ENCODE measurements at places on chromosomes 5 and 9.
A peak's percentile ranks its signal among the peaks of the same experiment; 100 is the strongest.

DNA sequence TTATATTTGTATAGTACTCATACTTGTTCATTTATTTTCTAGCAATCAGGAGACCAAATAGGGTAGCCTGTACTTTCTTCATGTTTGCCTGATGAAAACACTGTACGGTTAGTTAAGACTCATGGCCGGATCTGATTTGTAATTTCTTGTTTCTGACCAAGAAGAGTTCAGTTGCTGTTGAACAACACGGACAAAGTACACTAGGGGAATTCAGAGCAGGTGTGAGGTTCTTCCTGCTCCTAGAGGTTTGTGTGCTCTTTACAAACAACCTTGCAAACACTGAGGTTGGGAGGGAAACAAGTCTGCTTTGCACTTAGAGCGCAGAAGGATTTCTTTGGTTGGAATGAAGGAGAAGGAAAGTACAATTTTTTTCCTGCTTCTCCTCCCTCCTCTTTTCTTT is 69.7 kb downstream of the TRIO start:
- DNase-seq = no peak

DNA sequence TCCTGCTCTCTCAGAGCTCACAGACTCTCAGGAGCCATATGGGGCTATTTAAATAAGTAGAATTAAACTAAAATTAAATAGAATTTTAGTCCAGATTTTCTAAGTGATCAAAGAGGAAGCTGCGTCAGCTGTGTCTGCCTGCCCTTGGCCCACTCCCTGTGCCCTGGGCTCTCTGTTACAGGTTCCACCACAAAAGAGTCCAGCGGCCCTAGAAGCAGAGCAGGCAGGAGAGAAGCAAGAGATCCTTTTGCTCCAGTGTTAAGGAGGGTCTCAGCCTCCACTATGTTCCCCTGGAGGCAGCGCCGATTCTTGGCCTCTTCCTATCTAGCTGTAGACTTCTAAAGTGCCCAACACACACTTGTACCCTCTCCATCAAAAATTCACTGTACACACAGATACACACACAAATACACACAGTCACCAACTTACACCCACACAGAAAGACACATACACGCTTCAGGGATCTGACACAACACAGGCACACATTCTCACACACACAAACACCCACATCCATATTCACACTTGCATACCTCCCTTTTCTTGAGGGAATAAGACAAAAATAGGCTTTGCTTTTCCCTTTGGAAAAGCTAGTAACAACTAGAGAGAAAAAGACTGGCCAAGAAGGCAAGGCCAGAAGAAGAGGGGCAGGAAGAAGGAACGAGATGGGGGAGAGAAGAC is 5.5 kb upstream of the TNIP1 start:
- no peak for DNase-seq

- DNase-seq = no peak
Observed at GRCh38 chr5:93336330-93337110, 244.5 kb downstream of the NR2F1-AS1 start.

DNA sequence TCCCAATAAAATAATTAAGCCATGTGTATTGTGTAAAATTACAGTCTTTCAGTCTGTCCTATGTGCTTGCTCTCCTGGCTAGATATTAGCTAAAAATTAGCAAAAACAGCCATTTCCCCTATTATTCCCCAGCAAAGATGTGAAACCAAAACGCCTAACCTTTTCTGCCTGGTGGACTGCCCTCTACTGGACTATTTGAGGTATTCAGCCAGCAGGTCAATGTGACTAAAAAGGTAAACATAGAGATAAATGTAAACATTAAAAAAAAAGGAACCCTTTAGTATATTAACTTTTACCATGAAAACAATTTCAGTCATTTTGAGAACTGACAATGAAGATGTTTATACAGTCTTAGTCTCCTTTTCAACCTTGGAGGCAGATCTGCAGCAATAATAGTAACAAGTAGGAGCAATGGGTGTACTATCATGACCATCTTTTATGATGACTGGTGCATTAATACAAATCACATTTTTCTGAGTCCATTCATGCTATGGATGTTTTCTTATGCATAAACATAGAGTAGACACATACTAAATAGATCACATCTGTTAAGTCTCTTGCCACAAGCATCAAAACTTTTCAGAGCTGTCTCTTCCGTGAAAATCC is 10.1 kb downstream of the ATG12 start:
- no peak for DNase-seq

- DNase-seq = no peak
Observed at GRCh38 chr5:41408676-41409443, 101.5 kb downstream of the PLCXD3 start.

- no peak for DNase-seq
Observed at GRCh38 chr9:91549177-91549576, 125.5 kb upstream of the NFIL3 start.

DNA sequence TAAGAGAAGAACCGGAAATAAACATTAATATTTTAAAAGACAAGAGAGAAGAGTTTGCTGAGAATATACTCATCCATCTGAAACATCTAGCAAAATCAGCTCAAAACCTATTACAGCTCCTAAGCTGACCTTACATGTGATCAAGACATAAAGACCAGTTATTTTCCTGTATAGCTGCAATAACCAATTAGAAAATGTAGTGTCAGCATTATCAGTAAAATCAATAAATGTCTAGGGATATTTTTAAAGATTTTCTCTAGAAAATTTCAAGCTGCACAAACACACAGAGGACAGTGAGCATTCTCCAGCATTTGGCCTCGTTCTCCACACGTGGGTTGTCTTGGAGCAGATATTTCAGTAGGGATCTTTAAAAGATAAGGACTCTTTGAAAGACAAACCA is 127.6 kb upstream of the CACNA1B start:
- no peak for DNase-seq

GRCh38 chr5:117504305-117504704 is 929.7 kb upstream of the SEMA6A start:
- DNase-seq = no peak

GRCh38 chr9:112168197-112168596 is 6.9 kb downstream of the SUSD1 start:
- DNase-seq = peak; percentile 27

- DNase-seq = no peak
Observed at GRCh38 chr5:73282383-73282782, 109.4 kb downstream of the TMEM174 start.

- DNase-seq = no peak
Observed at GRCh38 chr5:34991486-34992238, 56.1 kb downstream of the AGXT2 start.

DNA sequence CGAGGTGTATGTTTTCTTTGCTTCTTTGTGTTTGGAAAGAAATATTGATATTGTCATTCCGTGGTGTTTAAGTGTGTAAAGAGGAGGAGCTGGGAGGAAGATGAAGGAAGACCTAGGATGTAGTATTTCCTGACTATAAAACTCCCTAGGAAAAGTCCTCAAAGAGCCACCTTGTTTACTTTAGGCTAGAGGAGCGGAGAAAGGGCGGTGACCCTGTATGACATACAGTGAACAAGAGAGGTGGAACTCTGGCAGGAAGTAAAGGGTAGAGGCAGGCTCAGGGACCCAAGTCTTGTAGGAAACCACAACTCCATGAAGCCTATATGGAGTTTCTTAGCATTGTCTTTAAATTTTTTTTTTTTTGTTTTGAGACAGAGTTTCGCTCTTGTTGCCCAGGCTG is 303.9 kb downstream of the DOCK8 start:
- DNase-seq = no peak

GRCh38 chr5:41071975-41072374 is 833 bp upstream of the MROH2B start:
- DNase-seq = no peak

GRCh38 chr5:50727149-50727496 is 60.7 kb downstream of the PARP8 start:
- no peak for DNase-seq

GRCh38 chr9:69317894-69318293 is 7.1 kb upstream of the ENTREP1 start:
- no peak for DNase-seq

DNA sequence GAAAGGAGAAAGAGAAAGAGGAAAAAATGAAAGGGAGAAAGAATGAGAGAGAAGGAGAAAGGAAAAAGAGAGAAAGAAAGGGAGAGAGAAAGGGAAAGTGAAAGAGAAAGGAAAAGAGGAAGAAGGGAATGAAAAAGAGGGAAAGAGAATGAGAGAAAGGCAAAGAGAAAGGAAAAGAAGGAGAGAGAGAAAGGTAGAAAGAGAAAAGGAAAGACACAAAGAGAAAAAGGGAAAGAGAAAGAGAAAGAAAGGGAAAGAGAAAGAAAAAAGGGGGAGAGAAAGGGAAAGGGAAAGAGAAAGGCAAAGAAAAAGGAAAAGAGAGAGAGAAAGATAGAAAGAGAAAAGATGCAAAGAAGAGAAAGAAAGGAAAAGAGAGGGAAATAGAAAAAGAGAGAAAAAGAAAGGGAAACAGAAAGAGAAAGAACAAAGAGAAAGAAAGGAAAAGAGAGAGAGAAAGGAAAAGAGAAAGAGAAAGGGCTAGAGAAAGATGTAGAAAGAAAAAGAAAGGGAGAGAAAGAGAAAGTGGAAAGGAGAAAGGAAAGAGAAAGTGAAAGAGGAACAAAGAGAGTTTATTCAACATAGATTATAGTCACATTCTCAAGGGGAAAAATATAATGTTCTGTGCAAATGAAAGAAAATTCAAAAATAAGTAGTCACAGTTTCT is 165.2 kb downstream of the TMEM38B start:
- no peak for DNase-seq

- no peak for DNase-seq
Observed at GRCh38 chr5:11378461-11378860, 525.8 kb downstream of the CTNND2 start.

- DNase-seq = peak; percentile 29
Observed at GRCh38 chr5:132883261-132883834, 9.9 kb downstream of the LEAP2 start.

DNA sequence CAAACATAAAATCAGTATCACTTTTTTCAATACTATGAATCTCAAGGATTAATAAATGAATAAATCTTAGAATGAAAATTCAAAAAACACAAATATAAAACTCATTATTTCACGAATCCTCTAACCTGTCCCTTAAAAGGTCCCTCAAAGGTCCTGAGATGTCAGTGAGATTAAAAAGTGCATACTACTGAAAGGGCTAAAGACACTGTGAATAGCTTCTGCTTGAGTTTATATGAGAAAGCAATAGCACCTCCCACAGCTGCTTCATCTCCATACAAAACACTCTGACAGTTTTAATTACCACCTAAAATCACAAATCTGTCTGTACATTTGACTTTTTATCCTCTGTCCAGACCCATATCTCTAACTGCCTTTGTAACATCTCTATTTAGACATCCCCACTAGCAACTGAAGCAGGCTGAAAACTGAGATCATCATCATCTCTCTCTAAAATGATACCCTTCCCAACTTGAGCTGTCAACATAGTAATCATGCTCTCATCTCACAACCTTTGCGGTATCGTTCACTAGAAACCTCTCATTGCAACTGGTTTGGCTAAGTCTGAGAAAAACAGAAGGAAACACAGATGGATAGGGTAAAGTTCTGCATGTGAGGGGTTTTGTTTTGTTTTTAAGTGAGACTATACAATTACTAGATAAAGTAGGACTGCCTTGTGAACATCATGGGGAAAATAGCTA is 56.3 kb downstream of the TBCA start:
- DNase-seq = no peak

- no peak for DNase-seq
Observed at GRCh38 chr5:51495672-51496071, 112.4 kb downstream of the ISL1 start.

- no peak for DNase-seq
Observed at GRCh38 chr5:108858959-108859358, 111.3 kb downstream of the FER start.

GRCh38 chr5:179310439-179311090 is 34.7 kb downstream of the ADAMTS2 start:
- no peak for DNase-seq

GRCh38 chr9:35349287-35349990 is 140.5 kb upstream of the RUSC2 start:
- no peak for DNase-seq

Data from Jurkat, Clone E6-1 (cell line).